ENCODE measurements at places on chromosomes 1 and 21.

DNA sequence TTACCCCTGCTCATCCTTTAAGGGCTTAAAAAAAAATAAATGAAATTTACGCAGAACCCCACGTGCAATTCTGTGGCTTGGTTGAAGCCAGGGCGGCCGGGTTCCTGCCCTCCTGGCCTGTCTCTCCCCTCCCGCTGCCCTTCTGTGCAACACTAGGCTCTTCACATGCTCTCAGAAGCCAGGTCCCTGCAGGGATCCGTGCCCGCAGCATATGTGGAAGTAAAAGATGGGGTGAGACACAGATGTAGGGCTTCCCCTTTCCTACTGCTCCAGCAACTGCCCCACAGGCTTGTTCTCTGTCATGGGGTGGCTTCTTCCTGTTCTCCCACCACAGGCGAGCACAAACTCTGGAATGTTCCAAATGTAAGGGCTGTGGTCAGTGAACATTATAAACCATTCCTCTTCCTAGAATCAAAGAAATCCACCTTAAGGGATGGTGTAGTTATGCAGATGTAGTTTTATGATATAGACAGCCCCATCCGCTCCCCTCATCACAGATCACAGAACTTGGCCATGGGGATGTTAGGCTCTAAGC lies 535.4 kb downstream of the KIF26B start:
- DNase-seq = no peak

DNA sequence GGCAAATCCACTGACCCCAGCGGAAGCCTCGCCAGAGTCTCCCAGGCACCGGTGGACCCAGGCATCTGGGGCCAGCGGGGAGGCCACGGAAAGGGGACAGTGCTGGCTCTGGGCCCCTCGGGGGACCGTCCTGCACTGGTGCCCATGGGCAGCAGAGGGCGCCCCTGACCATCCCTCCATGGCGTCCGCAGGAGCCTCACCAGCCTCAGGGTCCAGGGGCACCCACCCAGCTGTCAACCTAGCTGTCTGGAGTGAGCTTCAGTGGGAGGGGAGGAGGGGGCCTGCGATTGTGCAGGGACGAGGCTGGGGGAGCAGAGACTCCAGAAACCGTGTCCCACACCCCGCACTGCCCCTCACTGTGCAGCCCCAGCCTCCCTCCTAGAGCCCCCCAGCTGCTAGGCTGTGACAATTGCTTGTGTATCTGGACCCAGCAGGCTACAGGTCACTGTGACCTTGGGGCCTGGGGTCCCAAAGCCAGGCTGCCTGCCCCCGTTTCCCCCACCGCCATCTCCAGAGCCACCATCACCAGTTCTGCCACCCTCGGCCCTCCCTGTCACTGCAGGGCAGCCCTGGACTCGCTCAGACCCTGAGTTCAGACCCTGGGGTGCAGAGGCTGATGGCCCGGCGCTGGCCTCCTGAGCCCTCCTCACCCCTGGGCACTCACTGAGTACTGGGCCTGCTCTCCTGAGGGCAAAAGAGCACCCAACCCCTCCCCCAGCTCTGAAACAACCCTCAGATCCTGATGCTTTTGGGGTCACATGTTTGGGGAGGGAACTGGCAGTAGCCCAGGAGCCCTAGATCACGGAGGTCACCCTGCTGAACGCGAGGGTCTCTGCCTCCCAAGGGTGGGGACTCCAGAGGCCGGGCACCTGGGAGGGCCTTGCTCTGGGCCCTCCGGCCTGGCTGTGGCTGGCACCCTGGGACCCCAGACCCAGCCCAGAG lies 10.6 kb upstream of the COL6A1 start:
- no peak for DNase-seq

DNA sequence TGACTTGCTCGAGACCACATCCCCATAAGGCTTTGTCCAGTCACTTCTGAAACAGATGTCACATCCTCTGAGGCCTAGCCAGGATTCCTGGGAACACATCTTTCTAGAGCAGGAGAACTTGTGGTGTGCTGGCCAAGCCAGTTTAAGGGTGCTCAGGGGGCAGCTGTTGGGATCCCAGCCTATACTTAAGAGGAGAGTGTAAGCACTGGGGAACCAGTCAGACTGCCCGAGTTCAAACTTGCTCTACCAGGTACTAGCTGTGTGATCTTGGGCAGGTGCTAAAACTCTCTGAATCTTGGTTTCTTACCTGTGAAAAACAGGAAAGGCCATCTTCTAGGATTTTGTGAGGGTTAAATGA lies 15.6 kb upstream of the LY9 start:
- no peak for DNase-seq

DNA sequence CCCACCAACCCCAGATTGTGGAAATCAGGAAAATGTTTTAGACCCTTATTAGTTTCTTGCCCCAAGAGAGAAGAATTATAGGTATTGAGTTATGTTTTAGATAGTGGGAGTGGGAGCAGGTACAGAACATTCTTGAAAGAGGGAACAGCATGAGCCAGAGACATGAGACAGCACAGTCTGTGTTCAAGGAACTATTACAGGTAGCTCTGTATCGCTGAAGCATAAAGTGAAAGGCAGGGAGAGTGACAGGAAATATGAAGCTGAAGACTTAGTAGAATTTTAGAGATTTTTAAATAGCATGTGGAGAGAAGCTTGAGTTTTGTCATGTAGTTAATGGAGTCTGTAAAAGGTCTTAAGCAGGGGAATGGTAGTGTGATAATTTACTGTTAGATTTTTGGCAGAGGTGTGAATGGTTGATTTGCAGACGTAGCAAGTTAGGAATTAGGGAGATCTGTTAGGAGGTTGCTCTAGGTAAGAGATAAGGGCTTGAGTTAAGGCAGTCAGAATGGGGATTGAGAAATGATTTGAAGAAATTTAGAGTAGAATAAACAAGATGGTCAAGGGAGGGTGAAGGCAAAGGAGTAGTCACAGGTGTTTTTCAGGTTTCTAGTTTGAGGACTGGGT lies 11.6 kb downstream of the SUCO start:
- no peak for DNase-seq

DNA sequence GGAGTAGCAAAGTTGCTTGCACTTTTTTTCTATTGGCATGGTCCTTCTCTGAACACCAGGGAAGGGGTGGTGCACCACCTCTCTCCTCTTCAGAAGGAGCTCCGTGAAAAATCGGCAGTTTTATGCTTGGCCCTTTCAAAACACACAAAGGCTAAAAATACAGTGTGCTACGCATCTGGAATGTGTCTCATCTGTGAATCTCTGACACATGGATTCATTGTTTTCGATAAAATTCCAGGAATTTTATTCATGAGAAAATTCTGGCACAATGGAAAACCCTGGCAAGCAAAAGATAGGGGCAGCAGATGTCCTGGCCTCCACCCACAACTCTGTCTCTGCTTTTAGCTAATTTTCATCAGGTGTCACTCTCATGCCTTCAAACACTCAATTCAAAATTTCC lies 42.9 kb downstream of the ERG start:
- DNase-seq = no peak

DNA sequence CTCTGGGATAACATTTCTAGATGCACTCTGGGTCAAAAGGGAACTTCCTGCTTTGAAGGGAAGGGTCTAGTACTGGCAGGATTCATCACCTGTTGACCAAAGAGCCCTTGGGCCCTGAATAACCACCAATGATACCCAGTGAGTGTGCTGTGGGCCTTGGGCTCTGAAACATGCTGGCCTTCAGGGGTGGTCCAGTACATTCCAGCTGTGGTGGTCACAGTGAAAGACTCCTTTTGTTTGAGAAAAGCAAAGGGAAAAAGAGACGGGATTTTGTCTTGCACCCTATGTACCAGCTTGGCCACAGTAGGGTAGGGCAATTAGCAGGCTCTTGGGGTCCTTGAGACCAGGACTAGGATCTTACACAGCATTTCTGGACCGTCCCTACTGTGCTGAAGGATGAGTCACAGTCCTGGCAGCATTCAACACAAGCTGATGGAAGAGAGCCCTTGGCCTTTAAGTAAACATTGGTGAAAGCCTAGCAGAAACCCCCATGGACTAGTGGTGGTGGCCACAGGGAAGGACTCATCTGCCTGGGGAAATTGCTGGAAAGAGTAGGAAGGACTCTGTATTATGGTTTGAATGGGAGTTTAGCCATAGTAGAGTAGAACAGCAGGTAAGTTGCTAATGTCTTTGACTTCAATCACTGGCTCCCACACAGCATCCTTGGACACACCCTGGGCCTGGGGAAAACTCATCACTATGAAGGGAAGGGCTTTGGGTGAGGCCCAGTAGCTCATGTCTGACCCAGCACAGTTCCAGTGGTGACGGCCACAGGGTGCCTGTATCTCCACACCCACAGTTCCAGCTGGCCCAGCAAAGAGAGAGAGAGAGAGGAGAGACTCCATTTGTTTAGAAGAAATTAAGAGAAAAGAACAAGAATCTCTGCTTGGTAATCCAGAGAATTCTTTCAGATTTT lies 87.5 kb downstream of the COL24A1 start:
- no peak for DNase-seq

DNA sequence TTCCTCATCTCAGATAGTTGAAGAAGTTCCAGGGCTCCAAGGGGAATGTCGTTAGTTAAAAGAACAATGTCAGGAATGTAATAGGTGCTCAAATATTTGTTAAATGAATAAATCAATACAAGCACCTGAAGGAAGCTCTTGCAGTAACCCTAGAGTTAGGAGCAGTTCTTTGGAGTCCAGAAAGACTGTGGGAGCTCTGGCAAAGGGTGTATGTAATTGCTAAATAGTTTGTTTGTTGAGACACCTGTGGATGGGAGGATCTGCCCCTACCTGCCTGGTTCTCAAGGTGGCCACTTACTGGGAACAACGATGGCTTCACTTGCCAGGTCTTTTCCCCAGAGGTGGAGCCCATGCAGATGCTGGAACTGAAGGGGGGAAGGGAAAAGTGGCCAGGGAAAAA lies 27.5 kb upstream of the JUN start:
- no peak for DNase-seq

GRCh38 chr1:168340781-168341482 lies 60.3 kb downstream of the TBX19 start:
- DNase-seq = no peak

DNA sequence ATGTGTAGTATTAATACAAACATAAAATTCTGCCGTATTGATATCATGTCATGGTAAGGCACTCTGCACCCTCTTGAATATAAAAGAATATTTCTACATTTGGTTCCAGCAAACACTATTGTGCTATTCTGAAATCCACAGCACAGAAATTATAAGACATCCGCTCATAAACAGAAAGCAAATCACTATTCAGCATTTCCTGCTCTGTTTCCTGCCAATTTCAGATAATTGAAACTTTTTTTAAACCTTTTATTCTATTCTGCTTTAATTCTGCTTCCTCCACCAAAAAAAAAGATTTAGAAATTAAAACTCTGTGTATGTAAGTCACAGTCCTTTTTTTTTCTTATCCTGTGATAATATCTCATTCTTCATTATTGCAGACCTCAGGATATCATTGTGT lies 39.6 kb upstream of the PLEKHO1 start:
- DNase-seq = no peak

- DNase-seq = no peak
Observed at GRCh38 chr1:198472119-198472518, 68.4 kb downstream of the ATP6V1G3 start.

DNA sequence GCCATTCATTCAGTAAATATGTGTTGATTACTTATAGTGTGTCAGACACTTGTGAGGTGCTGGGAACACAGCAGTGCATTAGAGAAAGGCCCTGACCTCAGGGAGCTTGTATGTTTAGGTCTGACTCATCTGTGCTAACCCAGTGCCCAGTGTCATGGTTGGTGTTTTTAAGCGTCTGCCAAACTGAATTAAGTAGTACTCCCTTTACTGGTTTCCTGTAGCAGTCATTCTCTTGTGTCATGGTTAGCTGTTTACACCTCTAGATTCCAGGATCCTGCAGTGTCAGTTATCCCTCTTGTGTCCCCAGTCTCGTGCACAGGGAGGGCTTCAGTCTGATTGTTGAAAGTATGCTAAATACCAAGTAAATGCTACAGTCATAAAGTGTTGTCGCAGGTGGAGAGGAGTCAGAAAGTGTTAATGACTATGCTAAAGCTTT lies 14.2 kb downstream of the UCK2 start:
- DNase-seq = peak; percentile 49

DNA sequence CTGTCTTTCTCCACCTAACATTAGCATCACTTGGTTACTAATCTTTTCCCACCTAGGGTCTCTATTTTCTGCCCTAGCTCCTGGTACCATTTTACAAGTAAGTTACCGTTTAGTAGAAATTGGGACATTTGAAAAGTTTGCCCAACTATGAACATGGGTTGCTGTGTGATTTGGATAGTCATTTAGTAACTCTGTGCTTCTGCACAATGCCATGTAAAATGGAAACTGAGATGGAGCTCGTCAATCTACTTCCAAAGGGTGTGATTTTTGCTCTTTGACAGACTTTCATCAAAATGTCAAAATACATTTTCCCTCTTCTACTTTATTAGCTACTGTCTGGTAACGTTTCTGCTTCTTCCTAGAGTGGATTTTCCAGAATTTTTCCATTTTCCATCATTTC lies 381.5 kb upstream of the B3GALT2 start:
- DNase-seq = no peak

GRCh38 chr1:116458695-116459094 lies 85.7 kb downstream of the ATP1A1 start:
- no peak for DNase-seq

- peak; percentile 8 for DNase-seq
Observed at GRCh38 chr1:184299406-184299790, 87.4 kb upstream of the C1orf21 start.

DNA sequence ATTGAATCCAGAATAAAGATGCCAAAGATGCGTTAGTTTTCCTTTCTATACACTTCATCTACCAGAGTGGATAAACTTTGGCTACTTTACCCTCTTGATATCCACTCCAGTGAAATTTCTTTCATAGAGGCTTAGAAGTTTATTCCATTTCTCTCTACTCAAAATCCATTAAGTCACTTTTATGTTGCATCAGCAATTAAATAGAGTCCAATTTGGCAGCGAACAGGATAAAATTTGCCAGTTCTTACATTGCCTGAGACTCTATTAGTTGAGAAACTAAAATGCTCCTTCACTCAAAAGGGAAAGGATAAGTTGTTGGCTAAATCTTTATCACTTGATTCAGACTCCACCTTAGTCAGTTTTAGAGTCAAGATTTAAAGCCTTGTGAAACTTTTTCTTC lies 57.9 kb downstream of the ACBD6 start:
- DNase-seq = no peak

DNA sequence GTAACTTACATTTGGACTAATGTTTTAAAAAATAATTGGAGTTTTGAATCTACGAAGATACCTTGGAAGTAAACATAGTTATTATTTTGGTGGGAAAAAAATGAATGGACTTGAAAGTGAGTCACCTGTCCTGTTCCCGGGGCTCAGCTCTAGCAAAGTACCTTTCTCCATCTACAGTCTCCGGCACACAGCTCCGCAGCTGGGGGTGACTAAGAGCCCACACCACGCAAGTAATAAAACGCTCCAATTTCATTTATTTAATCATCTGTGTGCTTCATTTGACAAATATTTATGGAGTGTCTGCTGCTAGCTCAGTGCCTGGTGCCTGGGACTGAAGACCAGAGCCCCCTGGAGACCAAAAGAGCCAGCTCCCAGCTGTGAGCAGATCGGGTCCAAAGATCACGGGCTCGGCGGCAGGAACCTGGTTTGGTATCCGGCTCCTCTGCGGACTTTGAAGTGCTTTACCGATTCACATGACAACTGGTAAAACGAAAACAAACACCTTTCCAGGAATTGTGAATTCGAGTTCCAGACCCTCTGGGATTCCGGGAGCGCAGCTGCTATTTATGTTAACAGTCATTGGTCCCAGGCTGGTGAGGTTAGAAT lies 1.7 kb upstream of the RIPK4 start:
- DNase-seq = peak; percentile 96
